ENCODE measurements at places on chromosomes 13 and 19.

DNA sequence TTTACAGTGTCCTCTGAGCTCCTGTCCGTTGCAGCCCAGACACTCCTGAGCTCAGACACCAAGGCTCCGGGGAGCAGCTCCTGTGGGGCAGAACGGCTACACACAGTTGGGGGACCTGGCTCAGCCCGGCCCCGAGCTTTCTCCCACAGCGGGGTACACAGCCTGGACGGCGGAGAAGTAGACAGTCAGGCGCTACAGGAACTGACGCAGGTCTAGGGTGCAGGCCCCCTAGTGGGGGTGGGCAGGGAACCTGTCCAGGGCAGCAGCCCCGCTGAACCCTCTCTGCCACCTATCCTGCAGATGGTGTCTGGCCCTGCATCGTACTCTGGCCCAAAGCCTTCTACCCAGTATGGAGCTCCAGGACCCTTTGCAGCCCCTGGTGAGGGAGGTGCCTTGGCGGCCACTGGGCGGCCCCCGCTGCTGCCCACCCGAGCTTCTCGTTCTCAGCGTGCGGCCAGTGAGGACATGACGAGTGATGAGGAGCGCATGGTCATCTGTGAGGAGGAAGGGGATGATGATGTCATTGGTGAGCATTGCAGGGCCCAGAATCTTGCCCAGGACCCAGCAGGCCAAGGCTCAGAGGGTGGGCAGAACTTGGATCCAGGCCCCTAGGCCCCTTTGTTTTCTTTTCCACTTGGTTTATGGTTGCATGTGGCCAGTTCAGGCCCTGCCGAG is 12.9 kb upstream of the PRR19 start:
- DNase-seq = no peak

DNA sequence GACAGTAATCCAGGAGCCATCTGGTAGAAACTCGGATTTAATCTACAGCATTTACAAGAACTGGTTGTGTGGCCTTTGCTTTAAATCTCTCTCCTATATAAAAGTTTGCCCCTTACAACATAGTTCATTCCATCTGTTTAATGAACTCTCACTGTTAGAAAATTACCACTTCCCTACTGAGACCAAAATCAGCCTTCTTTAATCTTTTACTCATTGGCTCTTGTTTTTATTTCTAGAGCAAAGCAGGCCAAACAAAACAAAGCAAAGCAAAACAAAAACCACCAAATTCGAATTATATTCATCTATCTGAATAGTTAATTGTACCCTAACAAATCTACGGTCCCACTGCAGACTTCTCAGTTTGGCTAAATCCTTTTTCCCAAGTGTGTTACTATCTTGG is 127.0 kb downstream of the UGGT2 start:
- no peak for DNase-seq

- DNase-seq = no peak
Measured at GRCh38 chr13:76707360-76707759, 178.8 kb downstream of the KCTD12 start.

DNA sequence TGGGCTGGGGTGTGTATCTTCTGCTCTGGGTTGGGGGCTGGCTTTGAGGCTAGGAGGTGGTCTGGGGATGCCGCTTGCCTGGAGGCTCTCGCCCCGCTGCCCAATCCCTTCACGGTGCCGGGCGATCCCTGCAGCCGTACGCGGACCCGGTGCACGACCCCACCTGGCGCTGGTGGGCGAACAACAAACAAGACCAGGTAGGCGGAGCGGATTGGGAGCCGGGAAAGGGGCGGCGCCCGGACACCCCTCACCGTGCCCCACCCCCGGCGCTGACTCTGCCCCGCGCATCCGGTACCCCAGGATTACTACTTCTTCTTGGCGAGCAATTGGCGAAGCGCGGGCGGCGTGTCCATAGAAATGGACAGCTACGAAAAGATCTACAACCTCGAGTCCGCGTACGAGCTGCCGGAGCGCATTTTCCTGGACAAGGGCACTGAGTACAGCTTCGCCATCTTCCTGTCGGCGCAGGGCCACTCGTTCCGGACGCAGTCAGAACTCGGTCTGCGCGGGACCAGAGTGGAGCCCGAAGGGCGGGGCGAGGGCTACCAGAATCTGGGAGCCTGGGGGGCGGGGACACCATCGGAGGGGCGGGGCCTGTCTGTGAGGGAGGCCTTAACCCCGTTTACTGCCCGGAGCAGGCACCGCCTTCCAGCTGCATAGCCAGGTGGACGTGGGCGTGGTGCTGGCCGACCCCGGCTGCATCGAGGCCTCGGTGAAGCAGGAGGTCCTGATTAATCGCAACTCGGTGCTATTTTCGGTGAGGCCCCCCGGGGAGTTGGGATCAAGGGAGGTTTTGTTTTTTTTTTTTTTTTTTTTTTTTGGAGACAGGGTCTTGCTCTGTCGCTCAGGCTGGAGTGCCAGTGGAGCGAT is 12.1 kb upstream of the PSMD8 start:
- DNase-seq = peak; percentile 68

- no peak for DNase-seq
Measured at GRCh38 chr19:50896591-50897190, 14.5 kb downstream of the KLK4 start.

DNA sequence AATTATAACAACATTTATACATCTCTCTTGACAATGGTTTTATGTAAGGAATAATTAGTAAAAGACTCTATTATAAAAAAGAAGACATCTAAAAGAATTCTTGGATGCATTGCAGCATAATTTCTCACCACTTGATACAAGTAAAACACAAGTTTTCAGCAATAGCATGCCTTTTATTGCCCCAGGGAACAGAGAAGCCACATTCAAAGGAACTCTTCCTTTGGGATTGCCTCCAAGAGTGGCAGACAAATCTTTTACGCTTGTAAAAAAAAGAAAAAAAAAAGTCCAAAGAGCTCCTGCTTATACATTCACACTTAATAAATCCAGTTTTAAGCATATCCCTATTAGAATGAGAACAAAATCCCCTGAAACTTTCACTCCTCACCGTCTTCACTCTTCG is 2357.8 kb upstream of the PCDH20 start:
- DNase-seq = no peak

GRCh38 chr13:31441800-31442510 is 242.2 kb downstream of the B3GLCT start:
- DNase-seq = no peak

DNA sequence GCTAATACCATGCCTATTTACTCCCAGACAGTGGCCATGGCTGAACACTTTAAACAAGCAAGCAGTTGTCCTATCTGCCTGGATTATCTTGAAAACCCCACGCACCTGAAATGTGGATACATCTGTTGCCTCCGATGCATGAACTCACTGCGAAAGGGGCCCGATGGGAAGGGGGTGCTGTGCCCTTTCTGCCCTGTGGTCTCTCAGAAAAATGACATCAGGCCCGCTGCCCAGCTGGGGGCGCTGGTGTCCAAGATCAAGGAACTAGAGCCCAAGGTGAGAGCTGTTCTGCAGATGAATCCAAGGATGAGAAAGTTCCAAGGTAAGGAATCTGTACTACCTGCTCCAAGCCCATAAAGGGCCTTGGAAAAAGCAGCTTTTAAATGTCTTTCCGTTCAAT is 8.6 kb downstream of the RFPL4AL1 start:
- no peak for DNase-seq

DNA sequence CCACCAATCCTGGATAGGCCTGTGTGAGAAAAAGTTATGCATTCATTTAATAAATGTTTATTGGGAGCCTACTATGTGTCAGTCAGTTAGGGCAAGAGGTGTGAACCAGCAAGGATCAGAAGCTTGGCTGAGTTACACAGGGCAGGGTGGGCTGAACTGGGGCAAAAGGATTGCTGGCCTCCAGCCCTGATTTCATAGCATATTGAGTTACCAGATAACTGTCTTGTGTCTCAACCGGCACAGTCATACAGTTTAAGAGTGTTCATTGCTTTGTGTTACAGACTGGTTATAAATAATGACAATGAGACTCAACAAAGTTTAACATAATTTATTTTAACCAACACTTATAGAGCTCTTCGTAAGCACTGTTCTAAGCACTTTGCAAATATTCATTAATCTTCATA is 253.8 kb downstream of the DLEU7 start:
- no peak for DNase-seq
